ENCODE measurements at places on chromosomes 13 and 19. TPM values are rescaled to one million over a fixed set of nuclear protein-coding genes. Genes with fewer than 3 reads are reported as not detected.

DNA sequence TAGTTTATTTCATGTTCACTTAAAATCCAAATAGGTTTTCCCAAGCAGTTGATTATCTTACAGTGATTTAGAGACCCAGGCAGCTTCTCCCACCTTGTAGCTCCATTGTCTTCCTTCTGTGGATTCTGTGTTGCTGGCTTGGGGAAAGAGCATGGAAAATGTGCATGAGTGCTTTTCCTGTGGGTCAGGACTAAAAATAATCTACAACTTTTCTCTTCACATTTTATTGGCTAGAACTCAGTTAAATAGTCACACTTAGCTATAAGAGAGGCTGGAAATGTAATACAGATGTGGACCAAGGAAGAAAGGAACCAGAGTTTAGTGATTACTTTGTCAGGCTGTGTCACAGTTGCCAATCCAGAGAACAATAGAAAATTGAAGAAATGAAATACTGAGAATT lies 198.8 kb downstream of the NBEA start:
- DNase-seq: no peak
- H3K27ac ChIP-seq: no peak overlapping the region

The KBTBD7 gene
- total RNA-seq: 11.7 TPM

The STOML3 gene
- not detected for total RNA-seq

DNA sequence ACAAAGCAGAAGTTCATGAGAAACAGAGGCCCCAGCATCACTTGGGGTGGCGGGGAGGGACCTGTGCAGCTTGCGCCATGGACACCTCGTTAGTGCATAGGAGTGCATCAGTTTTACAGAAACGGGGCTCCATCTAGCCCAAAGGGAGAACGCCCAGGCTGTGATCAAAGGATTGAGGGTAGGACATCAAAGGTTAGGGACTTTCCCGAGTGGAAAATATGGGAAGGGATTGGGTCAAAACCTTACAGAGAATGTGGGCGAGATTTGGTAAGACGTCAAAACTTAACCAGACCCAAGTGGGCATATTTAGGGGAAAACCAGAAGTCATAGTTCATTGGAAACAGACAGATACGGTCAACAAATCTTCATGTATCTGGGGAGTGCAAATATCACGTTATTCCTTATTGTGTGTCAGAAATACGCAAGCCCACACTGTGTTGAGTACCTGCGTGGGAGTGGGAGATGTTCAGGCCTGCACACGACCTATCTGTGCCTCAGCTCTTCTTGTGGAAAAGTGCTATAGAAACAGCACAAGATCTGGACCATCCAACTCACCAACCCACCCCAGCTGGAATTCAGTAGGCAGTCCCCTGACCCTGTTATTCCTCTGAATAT lies 9.4 kb upstream of the GRAMD1A start:
- DNase-seq: no peak
- H3K4me1 ChIP-seq: peaks cover 2% of the 10 kb centered on the region
- H3K27ac ChIP-seq: no peak overlapping the region
- peaks cover 8% of the 10 kb centered on the region for H3K27me3 ChIP-seq
- no peak overlapping the region for H3K4me3 ChIP-seq

DNA sequence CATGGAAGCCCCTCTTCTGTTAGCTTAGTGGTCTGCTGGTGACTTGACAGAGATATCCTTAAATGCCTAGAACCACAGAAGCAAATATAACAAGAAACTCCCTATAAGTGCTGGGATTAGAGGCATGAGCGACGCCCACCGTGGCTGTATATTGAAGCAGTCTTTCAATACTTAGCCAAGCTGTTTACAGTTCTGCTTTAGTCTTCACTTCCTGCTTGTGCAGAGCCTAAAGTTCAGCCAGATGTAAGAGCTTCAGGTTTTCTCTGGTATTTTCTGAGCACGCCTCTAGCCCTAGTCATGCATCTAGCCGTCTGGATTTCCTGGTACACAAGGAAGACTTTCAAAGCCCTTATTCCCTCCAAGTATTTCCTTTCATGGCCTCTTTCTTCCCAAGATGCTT lies 28.5 kb downstream of the TRPM4 start:
- H3K4me3 ChIP-seq: no peak overlapping the region
- H3K27me3 ChIP-seq: no peaks in the 10 kb centered on the region
- H3K4me1 ChIP-seq: peaks cover 10% of the 10 kb centered on the region
- DNase-seq: no peak
- H3K36me3 ChIP-seq: peaks cover 57% of the 10 kb centered on the region

GRCh38 chr19:40612831-40613689 lies 11.9 kb downstream of the LTBP4 start:
- H3K27me3 ChIP-seq: peaks cover 23% of the 10 kb centered on the region
- peaks cover 6% of the 10 kb centered on the region for H3K36me3 ChIP-seq
- H3K27ac ChIP-seq: peak overlapping the region; percentile 97
- H3K4me3 ChIP-seq: peak overlapping the region; percentile 88
- peaks cover 17% of the 10 kb centered on the region for H3K4me1 ChIP-seq

The RETN gene
- total RNA-seq: not detected
